ENCODE measurements at places on chromosomes 13 and 19.

- no peak for DNase-seq
Observed at GRCh38 chr13:60756306-60756705, 359.3 kb downstream of the TDRD3 start.

GRCh38 chr13:63156816-63157215 lies 1741.2 kb upstream of the PCDH20 start:
- DNase-seq, result no peak

DNA sequence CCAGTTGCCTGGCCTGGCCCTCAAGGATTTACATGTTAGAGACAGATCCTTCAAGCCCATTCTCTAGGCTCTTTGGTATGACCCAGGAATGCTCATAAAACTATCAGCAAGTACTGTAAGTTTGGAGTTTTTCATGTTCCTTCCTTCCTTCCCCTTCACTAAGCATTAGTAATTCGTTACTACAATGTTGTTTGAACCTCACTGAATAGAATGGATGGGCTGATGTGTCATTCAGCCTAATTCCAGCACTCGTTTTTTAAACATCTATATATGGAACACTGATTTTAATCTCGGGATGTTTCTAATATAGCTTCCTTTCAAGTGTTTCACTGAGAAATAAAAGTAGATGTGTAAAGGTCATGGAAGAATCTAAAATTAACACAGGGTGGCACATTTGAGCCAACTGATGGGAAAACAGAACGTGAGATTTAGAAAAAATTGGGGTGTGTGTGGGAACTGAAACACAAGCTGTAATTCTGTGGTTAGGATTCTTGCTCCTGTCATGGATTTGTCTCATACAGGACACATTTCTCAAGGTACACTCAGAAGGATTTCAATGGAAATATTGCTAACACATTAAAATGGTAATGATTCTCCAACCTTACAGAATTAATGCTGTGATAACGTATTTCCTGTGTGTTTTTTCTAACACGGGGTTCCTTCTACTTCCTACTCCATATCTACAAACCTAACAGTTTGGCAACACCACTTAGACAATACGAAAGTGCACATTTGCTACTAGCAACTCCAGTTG lies 93.4 kb downstream of the FLT1 start:
- no peak for DNase-seq

- no peak for DNase-seq
Observed at GRCh38 chr13:59398127-59398526, 765.6 kb downstream of the DIAPH3 start.

GRCh38 chr19:8255426-8256125 lies 46.4 kb downstream of the CERS4 start:
- DNase-seq, result no peak

GRCh38 chr19:33114312-33114711 lies 17.6 kb upstream of the WDR88 start:
- no peak for DNase-seq

DNA sequence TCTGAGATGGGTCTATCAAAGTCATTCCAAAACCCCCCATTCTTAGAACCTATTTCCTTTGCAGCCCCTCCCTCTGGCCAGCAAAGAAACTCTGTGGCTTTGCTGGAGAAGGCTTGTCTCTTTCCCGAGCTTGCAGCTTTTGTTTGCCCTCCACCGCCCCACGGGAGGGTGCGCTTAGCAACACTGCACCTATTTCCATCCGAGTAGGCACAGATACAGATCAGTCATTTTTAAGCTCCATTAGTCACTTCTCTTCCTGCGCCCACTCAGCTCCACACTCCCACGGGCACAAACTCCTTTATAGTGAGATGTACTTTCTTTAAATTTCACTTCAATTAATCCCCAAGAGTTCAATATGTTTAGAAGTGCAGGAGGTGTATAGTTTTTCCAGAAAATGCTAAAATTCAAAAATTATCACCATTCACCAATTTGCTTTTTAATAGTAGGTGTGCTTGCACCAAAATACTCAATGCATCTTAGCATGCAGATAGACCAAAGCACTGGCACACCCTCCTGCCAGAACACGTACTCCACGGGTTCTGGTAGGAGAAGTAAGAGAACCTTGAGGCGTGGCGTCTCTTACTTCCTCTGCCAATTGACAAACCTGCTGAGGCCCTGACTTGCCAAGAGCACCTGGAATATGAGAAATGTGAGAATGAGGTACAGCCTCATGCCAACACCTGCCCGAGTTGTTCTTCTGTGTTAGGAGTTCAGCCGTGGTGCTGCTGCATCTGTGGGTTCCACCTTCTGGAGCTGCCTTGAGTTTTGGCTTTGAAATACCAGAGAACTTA lies 183.7 kb downstream of the TEX29 start:
- no peak for DNase-seq

DNA sequence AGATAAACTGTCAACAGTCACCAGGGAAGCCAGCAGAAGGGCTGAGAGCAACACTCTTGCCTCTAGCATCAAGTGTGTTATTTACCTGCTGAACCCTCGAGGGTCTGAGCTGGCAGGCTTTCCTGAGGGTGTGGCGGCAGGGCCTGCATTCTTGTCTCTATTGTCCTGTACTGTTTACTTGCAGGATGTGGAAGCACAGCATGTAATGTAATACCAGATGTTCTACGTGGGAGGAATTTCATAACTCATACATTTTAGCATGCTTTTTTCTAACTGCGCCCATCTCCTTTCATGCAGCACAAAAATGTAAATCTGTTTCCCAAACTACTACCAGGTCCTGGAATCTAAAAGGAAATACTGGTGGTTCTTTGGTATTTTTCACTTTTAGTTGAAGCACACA lies 153.1 kb downstream of the RGCC start:
- no peak for DNase-seq

- no peak for DNase-seq
Observed at GRCh38 chr13:44412346-44412935, 38.8 kb downstream of the SERP2 start.

DNA sequence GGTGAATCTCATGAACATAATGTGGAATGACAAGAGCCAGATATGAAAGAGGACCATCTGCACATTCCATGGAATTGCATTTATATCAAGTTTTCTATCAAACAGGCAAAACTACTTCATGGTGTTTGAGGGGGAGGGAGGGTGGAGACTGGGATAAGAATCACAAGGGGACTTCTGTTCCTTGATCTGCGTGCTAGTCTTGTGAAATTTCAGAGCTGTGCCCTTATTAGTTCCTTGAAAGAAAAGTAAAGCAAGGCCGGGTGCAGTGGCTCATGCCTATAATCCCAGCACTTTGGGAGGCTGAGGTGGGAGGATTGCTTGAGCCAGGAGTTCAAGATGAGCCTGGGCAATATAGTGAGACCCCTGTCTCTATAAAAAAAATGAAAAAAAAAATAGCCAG lies 30.2 kb upstream of the CEBPG start:
- no peak for DNase-seq

DNA sequence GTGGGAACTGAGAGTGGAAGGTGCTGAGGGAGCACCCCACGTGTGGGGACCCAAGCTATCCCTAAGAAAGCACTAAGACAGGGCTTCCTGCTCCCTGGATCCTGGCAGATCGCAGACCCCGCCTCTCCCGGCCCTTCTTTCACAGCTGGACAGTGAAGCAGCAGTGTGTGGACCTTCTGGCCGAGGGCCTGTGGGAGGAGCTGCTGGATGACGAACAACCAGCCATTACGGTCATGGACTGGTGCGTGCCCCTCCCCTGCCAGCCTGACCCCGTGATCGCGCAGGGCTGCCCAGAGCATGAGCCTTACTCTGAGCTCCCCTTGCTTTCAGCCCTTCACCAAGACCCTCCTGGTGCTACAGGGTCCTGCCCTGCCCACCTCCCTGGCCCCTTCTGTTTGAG lies 2.3 kb downstream of the NCCRP1 start:
- no peak for DNase-seq

DNA sequence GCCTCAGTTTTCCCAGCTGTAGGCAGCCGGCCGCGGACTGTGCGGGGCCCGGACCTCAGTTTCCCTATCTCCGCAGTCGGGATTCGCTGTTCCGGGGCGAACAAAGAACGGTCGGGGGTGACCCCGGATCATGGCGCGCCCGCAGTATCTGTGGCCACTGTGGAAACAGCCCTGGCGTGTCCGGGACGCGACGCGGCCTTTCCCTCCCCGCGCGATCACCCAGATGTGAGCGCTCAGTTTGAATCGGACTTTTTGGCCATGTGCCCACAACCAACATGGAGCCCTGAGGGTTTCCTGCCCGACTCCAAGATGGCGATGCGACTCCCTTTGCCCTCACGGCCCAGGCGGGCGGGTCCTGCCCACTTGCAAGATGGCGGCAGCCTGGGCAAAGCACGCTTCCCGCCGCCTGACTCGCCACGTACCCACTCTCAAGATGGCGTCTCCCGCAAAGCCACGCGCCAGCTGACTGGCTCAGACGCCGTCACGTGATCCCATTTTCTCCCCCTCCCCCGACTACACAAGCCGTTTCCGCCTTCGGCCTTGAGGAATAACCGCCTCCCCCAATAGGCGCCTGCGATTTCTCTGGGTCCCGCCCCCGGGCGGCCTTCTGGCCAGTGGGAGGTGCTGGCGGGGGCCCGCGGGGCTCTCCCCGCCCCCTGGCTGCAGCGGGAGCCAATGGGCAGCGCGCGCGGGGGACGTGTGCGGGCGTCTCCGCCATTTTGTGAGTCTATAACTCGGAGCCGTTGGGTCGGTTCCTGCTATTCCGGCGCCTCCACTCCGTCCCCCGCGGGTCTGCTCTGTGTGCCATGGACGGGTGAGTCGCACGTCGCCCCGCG lies at the start of gene PTBP1:
TSS of gene PTBP1 (plus strand) at position 761 of the 836 bp plus-strand sequence. CDS start at position 807, 46 bp downstream.
- DNase-seq, result peak; percentile 100

DNA sequence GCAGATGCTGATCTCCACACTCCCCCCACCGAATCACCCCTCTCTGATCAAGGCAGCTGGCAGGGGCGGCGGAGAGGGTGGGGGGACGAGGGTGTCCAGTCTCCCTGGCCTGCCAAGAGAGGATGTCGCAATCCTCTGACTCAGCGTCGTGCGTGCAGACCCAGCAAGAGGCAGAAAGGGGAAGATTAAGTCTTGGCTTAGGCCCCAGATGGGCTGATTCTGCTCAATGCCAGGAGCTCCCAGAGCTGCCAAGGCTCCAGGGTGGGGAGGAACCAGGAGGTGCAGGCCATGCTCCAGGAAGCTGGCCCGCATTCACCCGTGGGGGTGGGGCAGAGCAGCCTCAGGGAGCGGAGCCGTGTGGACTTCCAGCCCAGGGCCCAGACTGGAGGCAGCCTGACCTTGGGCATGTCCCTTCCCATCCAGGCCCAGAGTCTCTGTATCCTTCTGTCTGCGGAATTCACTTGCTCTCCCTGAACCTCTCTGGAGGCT lies 6.6 kb upstream of the BCL3 start:
- peak; percentile 86 for DNase-seq

GRCh38 chr19:47176627-47177090 lies 46.0 kb downstream of the SAE1 start:
- no peak for DNase-seq

GRCh38 chr13:33272531-33273124 lies 12.9 kb downstream of the STARD13 start:
- no peak for DNase-seq

GRCh38 chr19:7550987-7551761 lies 15.7 kb downstream of the PNPLA6 start:
- DNase-seq, result no peak

DNA sequence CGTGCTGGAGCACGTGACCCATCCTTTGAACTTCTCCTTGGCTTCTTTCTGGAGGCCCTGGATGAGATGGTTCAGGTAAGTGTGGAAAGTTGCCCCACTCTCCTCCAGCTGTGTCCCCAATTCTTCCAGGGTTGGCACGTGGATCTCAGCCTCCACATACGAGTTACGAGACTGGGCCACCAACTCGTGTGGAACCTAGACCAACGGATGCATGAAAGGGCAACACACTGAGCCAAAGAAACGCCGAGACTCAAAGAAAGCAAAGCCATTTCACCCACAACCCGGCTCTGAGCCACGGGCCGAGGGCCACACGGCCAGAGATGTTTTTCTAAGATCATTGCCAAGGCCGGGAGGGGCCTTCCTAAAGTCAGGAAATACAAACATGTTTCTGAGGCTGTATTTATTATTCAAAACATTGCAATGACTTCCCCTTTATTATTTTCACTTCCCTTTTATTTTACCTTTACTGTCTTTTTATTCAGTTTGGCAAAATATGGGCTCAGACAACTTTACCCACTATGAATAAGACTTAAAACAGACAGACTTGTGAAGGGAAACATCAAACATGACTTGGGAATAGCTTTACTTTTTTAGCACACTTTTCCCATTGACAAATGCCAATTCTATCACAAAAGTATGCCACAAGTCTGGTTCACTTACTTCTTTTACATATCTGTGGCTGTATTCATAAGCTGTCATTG lies 94.6 kb downstream of the KL start:
- no peak for DNase-seq

DNA sequence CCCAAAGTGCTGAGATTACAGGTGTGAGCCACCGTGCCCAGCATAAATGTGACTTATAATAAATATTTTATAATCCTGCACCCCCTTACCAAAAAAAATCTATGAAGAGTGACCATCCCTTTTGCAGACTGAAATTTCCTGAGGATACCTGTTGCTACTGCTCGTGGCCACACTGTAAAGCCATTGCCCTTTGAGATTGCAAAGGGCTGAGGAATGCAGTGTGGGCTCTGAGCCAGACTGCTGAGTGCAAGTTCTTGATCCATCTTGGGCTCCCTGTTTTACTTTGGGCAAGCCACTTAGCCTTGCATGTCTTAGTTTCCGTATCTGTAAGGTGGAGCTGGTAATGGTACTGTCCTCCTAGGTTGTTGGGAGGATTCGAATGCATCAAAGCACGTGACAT lies 23.4 kb downstream of the SIPA1L3 start:
- DNase-seq, result no peak

DNA sequence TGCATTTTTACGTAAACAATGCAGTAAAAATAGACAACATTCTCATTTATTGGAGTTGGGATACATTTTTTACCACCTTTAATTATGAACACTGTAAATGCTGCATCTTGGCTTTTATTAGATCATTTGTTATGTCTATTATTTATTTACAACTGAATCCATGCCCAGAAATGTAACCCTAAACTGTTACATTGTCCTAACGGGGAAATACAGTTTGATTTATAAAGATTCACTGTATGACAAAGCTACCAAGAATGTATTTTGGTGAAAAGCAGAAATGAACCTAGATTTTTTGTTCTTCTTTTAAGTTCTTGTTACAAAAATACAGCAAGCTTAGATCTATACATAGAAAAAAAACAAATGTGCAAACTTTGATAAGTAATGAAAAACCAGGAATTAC lies 1.1 kb downstream of the METTL21C start:
- no peak for DNase-seq

- no peak for DNase-seq
Observed at GRCh38 chr19:8332976-8333766, 9.9 kb downstream of the KANK3 start.

GRCh38 chr13:36753176-36753575 lies 65.8 kb upstream of the RFXAP start:
- DNase-seq, result no peak

- DNase-seq, result no peak
Observed at GRCh38 chr13:45292176-45292575, 48.8 kb downstream of the TPT1 start.

All from NCI-H1092 (cell line).